Transverse colon (tissue), 4 donors: ENCODE measurements at places on chromosomes 4 and X. TPM values are rescaled to one million over a fixed set of nuclear protein-coding genes. Genes with fewer than 3 reads are reported as not detected.

DNA sequence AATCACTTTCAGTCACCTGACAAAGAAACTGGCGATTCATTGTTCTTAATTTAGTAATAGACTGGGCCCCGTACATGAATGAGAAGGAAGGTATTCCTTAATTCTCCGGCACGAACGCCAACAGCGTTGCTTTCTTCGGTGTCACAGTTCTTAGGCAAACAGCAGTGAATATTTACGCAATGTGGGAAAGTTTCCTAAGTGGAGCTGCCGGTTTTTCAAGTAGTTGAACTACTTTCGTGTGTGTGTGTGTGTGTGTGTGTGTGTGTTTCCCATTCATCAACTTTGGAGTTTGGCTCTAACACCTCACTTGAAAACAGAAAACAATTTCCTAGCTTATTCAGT lies 651 bp downstream of the NXT2 start:
- no peaks in the 10 kb centered on the region for H3K27me3 ChIP-seq
- no peaks in the 10 kb centered on the region for H3K36me3 ChIP-seq
- peak overlapping the region; percentile 91 for H3K27ac ChIP-seq
- H3K4me3 ChIP-seq: peak overlapping the region; percentile 61
- H3K4me1 ChIP-seq: peaks cover 5% of the 10 kb centered on the region
- peak; percentile 42 for DNase-seq

DNA sequence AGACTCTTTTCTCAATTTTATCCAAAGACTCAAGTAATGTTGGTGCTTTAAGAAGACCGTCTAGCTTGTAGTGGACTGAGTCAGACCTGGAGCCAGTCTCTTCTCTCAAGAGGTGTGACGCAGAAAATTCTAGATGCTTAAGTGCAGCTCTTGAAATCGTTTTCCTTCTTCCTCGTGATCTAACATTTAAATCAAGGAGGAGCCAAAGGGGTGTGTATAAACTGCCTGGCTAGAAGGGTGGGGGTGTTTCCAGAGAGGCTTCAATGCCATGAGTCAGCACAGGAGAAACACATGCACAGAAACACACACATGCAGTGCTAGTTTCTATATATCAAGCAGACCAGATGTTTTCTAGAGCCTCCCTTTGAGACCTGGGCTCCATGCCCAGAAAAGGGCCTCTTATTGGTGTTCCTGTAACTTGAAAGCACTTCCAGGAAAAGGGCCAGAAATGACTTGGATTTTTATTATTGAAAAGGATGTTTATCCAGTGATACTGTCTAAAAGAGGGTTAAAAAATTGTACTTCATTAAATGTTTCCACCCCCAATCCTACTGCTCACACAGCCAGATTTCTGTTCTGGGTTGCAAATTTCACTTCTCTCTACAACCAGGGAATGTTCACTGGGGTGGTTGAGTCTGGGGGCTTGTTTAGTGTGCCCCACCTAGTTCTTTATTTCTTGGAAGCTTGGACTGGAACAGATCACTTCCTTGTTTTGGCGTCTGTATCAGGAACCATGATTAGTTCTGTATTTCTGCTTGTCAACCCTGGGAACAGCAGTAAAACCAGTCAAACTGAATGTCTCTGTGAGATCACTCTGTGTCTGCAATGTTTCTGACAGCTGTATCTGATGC lies at the start of gene CLIC2:
Gene CLIC2, minus strand, starts transcription at position 129 of the 851 bp plus-strand sequence. CDS start 187 bp downstream, outside the sequence.
- H3K4me1 ChIP-seq: no peaks in the 10 kb centered on the region
- no peaks in the 10 kb centered on the region for H3K27me3 ChIP-seq
- peak within 1 kb of the TSS; percentile 30 for H3K4me3 ChIP-seq
- H3K27ac ChIP-seq: peak within 1 kb of the TSS; percentile 42

DNA sequence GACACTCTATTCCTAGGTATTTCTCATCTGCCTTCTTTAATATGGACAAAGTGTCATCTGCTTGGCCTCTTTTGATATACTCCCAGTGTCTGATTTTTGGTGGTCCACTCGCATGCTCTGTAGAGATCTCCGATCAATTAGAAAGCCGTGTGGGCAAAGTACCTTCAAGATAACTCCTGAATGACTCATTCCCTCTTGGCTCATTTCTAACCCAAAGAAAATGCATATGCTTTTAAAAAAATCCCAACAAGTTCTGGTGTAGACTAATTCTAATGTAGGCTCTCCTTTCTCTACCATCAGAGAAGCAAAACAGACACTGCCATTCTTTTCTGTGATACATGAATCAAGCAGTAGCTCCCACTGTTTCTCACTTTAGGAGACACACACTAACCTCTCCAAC lies 714.9 kb upstream of the ADGRL3 start:
- H3K36me3 ChIP-seq: no peaks in the 10 kb centered on the region
- H3K4me3 ChIP-seq: no peak overlapping the region
- no peak for DNase-seq
- no peaks in the 10 kb centered on the region for H3K4me1 ChIP-seq
- no peaks in the 10 kb centered on the region for H3K27me3 ChIP-seq

DNA sequence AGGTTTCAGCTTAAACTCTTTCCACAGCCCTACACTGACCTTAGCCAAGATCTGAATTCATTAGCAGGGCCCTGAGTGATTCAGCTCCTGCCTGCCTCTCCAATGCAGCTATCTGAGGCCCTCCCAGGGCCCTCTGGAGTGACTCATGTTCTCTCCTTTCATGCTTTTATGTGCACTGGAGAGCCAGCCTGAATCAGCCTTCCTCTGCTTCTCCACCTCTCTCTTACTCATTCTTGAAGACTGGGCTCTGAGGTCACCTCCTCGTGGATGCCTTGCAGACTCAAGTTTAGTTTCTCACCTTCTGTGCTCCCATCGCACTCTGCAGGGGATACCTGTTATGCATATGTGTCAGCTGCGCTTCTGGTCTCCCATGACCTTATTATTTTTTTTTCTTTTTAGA lies 3.1 kb upstream of the OCIAD2 start:
- H3K27me3 ChIP-seq: no peaks in the 10 kb centered on the region
- no peak overlapping the region for H3K4me3 ChIP-seq
- DNase-seq: peak; percentile 22
- H3K4me1 ChIP-seq: peaks cover 11% of the 10 kb centered on the region

DNA sequence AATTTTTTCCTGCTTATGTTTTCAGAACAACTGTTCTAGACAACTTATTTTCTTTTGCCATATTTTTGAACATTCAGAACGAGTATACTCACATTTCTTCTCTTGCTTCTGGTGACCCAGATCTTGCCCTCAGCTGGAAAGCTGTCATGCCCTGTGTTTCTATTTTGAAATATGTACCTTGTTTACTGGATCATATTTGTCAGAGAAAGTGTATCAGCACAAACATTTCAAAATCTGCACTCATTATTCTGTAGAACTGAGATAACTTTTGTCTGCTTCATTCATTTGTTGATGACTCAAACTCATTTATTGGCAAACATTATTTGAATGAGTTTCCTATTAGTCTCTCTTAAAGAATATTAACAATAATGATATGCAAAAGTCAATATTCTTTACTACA lies 46.2 kb upstream of the FAM9A start:
- no peaks in the 10 kb centered on the region for H3K27me3 ChIP-seq
- no peak for DNase-seq
- H3K4me3 ChIP-seq: no peak overlapping the region
- H3K36me3 ChIP-seq: no peaks in the 10 kb centered on the region

- no peaks in the 10 kb centered on the region for H3K27me3 ChIP-seq
- peaks cover 5% of the 10 kb centered on the region for H3K36me3 ChIP-seq
- no peak for DNase-seq
- peaks cover 27% of the 10 kb centered on the region for H3K4me1 ChIP-seq
- H3K4me3 ChIP-seq: no peak overlapping the region
- no peak overlapping the region for H3K27ac ChIP-seq
These were observed 3.0 kb upstream of the SEC31A start for GRCh38 chr4:82893942-82894341.

- no peaks in the 10 kb centered on the region for H3K4me1 ChIP-seq
- H3K4me3 ChIP-seq: no peak overlapping the region
- no peak for DNase-seq
These were observed 15.8 kb upstream of the SFRP2 start for GRCh38 chr4:153804722-153805121.

DNA sequence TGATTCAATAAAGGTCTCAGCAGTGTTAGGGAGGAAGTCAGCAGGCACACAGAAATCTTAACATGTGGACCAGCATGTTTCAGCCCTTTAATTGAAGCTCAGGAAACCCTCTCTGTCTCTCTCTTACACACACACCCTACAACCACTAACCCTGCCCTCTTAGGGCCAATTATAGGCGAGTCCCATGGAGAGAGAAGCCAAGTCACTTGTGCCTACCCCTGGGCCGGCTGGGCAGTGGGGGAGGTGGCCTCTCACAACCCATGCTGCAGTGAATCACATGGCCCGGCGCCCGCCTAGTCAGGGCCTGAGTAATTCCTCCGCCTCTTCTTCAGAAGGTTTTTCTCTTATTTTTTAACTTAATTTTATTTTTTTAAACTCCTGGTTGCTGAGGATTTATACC lies 3.7 kb downstream of the FGD1 start:
- H3K27ac ChIP-seq: no peak overlapping the region
- H3K36me3 ChIP-seq: no peaks in the 10 kb centered on the region
- H3K4me3 ChIP-seq: no peak overlapping the region
- H3K27me3 ChIP-seq: no peaks in the 10 kb centered on the region
- H3K4me1 ChIP-seq: no peaks in the 10 kb centered on the region

GRCh38 chr4:88791274-88791673 lies 93.6 kb upstream of the NAP1L5 start:
- H3K4me1 ChIP-seq: peaks cover 7% of the 10 kb centered on the region
- DNase-seq: no peak
- H3K4me3 ChIP-seq: no peak overlapping the region
- peaks cover 19% of the 10 kb centered on the region for H3K36me3 ChIP-seq
- no peaks in the 10 kb centered on the region for H3K27me3 ChIP-seq
- no peak overlapping the region for H3K27ac ChIP-seq

DNA sequence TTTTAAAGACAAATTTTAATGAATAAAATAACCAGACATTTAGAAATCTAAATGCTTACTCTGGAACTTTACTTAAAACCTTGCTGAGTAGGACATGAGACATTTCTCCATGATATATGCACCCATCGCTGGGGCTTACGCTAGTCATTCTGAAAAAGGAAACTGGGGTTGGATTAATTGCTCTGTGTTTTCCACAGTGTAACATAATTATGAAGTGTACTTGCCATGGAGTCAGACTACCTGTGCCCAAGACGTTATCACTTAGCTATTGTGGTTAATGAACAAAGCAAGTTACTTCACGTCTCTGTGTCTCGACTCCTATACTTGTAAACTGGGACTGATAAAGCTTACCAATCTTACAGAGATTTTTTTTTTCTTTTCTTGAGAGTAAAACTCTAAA lies 47.8 kb downstream of the SHISA3 start:
- no peak overlapping the region for H3K4me3 ChIP-seq
- H3K27me3 ChIP-seq: no peaks in the 10 kb centered on the region
- no peaks in the 10 kb centered on the region for H3K4me1 ChIP-seq
- H3K27ac ChIP-seq: no peak overlapping the region
- DNase-seq: no peak

DNA sequence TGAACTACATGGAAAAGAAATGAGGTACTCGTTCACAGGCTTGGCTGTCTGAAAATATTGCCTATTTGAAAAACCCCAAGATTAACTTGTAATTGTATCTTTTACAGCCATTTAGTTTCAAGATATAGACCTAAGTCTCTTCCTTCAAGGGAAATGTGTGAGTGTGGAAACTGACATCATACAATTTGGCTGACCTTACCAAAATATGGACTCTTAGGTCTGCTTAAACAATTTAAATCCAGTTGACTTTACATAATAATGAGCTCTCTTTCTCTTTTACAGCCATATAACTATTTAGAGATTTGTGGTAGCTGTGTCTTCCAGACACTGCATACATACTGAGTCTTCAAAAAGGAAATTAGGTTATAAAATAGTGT lies 186.9 kb downstream of the NR3C2 start:
- no peaks in the 10 kb centered on the region for H3K36me3 ChIP-seq
- H3K4me1 ChIP-seq: no peaks in the 10 kb centered on the region
- no peak overlapping the region for H3K27ac ChIP-seq
- no peaks in the 10 kb centered on the region for H3K27me3 ChIP-seq

- H3K4me1 ChIP-seq: peaks cover 19% of the 10 kb centered on the region
- H3K27ac ChIP-seq: no peak overlapping the region
- H3K4me3 ChIP-seq: no peak overlapping the region
- no peaks in the 10 kb centered on the region for H3K27me3 ChIP-seq
These were observed 70.1 kb downstream of the PRSS12 start for GRCh38 chr4:118282692-118283091.

DNA sequence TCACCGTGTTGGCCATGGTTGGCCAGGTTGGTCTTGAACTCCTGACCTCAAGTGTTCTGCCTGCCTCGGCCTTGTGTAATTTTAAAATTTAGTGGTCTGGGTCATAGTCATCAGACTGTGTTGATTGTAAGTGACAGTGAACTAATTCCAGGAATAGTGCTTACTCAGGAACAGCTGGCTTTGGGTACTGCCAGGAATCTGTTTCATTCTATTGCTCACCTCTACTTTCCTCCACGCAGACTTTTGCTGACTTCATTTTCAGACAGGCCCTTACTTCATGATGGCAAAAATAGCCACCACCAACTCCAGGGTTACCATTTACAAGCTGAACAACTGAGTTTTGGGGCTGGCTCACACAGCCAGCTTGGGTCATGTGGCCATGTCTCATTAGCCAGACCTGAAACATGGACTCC lies 54.6 kb downstream of the FNIP2 start:
- DNase-seq: no peak
- H3K36me3 ChIP-seq: no peaks in the 10 kb centered on the region
- H3K27me3 ChIP-seq: no peaks in the 10 kb centered on the region
- no peak overlapping the region for H3K4me3 ChIP-seq
- peaks cover 95% of the 10 kb centered on the region for H3K4me1 ChIP-seq

- no peaks in the 10 kb centered on the region for H3K4me1 ChIP-seq
- no peak overlapping the region for H3K4me3 ChIP-seq
- no peak for DNase-seq
- no peak overlapping the region for H3K27ac ChIP-seq
- no peaks in the 10 kb centered on the region for H3K36me3 ChIP-seq
These were observed 88.9 kb downstream of the ALPK1 start for GRCh38 chr4:112386071-112386470.

The SUPT20HL1 gene
- not detected for total RNA-seq

The LEF1 gene
- 8.4 TPM for total RNA-seq

The NR3C2 gene
- total RNA-seq: 147 TPM

The MAGED1 gene
- 77.2 TPM for total RNA-seq

The FAM114A1 gene
- 121 TPM for total RNA-seq

The CCKAR gene
- 0.27 TPM for total RNA-seq
